HL-60 (cell line): ENCODE measurements at places on chromosomes 12 and 14.
A peak's percentile ranks its signal among the peaks of the same experiment; 100 is the strongest.

DNA sequence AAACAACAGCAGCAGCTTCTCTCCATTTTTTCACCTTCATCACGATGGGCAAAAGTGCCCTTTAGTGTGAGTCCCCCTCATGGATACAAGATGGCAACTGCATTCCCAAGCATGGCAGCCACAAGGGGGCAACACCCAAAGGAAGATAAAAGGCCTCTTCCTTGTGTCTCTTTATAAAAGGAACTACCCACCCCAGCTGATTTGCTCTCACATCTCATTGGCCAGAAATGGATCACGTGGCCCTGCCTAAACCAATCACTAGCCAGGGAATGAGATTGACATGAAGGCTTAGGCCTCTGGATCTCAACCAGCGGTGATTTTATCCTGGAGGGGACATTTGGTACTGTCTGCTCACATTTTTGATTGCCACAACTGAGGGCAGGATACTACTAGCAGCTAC is 21.9 kb upstream of the IFT81 start:
- DNase-seq, result peak; percentile 71

GRCh38 chr12:39490500-39491282 is 47.8 kb upstream of the KIF21A start:
- DNase-seq, result no peak

- no peak for DNase-seq
Observed at GRCh38 chr14:45610318-45610717, 357.3 kb upstream of the MIS18BP1 start.

DNA sequence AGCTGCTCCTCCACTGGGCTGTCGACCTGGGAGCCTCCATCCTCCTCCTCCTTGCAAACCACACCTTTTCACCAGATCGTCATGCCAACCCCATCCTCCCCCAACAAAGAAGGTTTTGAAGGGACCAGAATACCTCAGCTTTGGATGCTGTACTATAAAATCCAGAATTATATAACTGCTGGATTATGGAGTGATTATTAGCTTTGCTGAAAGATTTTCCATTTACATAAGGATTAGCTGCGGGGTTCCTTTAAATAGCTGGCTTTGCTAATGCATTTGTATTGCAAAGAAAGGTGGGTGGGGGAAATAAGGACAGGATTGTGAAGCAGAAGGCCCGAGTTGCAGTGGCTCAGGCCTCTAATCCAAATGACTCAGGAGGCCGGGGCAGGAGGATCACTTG is 36.6 kb downstream of the ESRRB start:
- DNase-seq, result no peak

GRCh38 chr12:61111218-61111617 is 1149.0 kb upstream of the USP15 start:
- no peak for DNase-seq

DNA sequence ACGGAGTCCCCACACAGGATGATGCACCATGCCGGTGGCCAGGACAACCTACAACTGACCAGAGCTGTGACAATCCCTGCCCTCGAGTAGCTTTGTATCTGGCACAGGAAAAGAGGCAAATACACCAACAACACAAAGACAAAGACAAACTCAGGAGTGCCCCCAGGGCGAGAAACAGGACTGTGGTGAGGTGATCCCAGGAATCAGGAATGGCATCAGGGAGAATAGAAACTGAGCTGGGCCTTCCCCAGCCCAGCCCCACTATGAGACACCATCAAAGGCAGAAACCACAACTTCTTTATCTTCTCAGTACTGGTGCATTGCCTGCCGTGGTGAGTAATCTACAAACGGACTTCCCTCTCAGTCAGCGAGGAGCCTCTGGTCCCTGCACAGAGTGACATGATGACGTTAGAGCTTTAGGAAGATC is 157.7 kb downstream of the TTC7B start:
- DNase-seq, result peak; percentile 74

- DNase-seq, result no peak
Observed at GRCh38 chr12:94941440-94941862, 62.0 kb downstream of the NDUFA12 start.

DNA sequence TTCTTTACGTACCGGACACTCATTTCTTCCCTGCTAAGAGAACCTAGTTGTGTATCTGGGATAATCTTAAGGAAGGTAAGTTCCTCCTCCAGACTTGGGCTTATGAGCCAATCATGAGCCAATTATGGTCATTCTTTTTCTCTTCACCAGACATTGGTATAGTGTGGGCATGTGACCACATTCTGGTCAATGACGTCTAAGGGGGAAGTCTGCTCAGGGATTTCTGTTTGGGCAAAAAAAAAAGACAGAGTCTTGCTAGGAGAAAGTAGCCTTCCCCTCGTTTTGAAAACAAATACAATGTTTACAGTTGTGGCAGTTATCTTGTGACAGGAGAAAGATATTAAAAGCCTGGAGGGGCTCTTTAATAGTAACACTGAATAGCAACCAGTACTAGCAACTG is 20.1 kb upstream of the PLXNC1 start:
- DNase-seq, result peak; percentile 25

- DNase-seq, result no peak
Observed at GRCh38 chr12:26334621-26335124, 139.3 kb downstream of the SSPN start.

DNA sequence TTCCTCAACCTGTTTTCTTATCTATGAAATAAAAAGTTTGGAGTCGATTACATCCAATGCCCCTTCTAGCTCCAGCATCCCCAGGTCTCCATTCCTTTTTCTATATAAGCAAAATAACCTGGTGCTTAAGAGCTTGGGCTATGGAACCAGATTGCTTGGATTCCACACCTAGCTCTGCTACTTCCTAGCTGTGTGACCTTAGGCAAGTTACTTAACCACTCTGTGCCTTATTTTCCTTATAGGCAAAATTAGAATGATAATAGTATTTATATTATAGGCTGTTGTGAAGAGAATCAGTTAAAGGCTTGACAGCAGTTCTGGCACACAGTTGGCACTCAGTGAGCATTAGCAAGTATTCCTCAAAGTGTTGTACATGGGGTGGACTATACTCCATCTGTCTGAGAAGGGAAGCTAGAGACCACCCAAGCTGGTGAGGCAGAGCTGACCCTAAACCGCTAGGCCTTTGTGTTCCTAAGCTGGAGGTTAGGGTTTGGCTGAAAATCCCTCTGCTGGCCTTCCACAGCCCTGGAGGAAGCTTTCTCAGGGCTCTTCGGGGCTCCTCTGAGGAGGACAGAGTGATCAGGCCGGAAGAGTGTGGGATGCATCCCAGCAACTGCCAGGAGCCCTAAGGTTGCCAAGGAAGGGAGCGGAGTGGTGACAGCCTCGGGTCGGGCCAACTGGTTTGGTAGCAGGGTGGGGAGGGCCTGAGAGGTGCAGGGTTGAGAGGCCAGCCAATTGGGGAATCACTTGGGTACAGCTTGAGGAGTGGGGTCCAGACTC is 6.0 kb upstream of the KRT4 start:
- DNase-seq, result no peak

DNA sequence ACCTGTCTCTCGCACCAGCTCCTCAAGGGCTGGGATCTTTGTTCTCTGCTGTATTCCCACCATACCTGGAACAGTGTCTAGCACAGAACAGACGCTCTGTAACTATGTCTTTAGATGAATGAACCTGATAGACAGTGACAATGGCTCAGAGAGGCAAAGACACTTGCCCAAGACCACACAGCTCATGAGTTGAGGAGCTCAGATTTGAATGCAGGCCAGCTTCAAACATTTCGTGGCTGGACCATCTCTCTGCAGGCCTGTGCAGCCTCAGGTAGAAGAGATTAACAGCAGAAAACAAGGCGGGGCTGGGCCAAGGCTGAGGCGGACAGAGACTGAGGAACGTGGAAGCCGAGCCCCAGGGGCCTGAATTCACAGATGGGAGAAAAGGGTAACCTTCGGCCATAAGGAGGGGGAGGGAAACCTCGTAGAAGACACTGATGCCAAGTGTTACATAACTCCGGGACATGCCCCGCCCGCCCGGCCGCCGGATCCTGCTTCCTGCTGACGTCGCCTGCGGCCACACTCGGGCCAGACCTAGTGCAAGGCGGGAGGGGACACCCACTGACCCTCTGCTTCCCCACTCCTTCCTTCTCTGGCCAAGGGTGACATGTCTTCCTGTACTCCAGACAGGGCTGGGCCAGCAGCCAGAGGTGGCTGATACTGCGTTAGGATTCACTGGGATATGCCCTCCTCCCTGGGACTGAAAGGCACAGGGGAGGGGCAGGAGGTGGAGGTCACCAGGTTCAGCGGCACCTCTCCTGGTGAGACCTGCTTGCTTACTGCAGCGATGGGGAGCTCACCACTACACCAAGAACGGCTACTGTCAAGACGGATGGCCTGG is 86.8 kb downstream of the RFLNA start:
- peak; percentile 74 for DNase-seq

DNA sequence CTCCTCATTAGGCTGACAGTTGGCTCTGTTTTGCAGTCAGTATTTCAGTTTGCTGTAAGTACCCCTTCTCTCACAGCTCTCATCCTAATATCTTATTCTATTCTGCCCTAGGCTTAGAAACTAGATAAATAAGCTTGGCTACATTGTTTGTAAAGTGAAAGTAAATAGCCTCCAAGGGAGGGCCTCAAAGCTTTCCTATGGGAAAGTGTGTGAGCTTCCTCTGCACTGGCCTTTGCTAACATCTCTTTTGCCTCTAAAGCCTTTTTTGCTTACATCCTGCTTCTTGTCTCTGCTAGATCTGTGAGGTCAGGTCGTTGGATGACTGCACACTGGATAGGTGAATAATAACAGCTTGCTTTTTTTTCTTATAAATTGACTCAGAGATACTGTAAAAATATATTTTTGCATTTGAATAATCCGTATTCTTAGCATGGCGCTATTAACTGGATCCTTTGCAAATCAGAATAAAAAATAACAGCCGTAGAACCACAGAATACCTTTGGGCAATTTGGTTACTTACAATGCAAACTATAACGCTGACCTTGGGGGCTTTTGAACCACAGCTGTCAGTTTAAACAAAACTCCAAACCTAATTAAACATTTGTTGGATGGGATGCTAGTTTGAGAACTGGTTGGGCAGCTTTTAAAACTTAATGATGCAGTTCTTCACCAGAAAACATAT is 55.1 kb downstream of the TTC6 start:
- DNase-seq, result no peak

DNA sequence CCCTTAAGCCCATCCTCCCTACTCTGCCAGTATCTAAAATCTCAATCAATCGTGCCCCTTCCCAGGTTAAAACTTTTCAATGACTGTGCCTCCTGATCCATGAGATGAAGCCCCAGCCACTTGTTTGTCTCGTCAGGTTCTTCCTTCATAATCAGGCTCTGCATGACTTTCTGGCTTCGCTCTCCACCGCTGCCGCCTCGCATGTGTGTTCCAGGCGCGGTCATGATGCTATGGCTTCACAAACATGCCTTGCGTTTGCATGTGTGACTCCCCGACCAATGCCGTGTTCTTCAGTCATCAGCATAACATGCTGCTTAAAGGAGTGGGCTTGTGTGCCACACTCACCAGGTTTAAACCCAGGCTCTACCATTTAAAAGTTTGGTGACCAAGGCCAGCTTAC is 5.0 kb upstream of the C1RL start:
- DNase-seq, result no peak
